ENCODE measurements at places on chromosomes 13 and 19. TPM values are rescaled to one million over a fixed set of nuclear protein-coding genes. Genes with fewer than 3 reads are reported as not detected.

RPL36 gene
- polyA plus RNA-seq: 2,640 TPM

ADGRE1 gene
- 0.06 TPM for polyA plus RNA-seq

DCT gene
- polyA plus RNA-seq: not detected

SHISA7 gene
- polyA plus RNA-seq: not detected

KLF5 gene
- not detected for polyA plus RNA-seq

All from IgD-negative memory B cell (primary cell).